ENCODE measurements at places on chromosomes 5 and 9.

- DNase-seq = no peak
These were observed 404.0 kb downstream of the TLE4 start for GRCh38 chr9:79975621-79976256.

DNA sequence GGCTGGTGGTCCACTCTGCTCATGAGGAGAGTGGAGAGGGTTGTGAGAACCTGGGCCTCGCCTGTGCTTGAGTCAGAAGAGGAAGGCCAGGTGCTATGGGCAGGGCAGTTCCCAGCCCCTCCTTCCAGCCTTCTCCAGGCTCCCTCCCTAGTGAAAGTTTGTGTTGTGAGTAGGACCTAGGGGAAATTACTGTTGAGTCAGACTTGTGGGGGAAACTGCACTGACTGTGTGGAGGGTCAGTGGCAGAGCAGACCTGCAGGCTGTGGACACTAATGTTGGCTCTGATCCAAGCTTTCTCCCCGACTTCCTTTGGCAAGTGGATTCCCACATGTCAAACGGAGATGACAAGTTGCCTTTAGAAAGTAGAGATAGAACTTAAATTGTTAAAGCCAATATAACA, 102.6 kb downstream of the ARHGAP26 start:
- DNase-seq = peak; percentile 93

GRCh38 chr9:93203026-93203717, 19.2 kb downstream of the WNK2 start:
- DNase-seq = no peak

DNA sequence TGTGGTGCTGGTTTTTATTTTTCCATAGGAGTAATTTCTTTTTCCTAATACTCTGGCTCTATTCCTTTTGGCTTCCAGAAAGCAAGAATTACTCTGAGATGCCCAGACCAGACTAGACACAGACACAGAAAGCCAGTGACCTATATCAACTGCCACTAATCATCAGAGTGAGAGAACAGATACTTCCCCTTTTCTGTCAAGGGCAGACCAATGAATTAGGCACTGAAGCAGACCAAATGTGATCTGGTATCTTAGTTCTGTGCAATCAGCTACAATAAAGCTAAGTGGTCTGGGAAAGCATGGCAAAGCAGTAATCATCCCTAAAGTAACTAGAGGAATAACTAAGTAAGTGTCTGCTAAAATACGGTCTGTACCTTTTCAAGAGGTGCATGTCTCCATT, 239.1 kb downstream of the ELAVL2 start:
- DNase-seq = no peak

- DNase-seq = no peak
These were observed 27.0 kb upstream of the PPARGC1B start for GRCh38 chr5:149702934-149703646.

DNA sequence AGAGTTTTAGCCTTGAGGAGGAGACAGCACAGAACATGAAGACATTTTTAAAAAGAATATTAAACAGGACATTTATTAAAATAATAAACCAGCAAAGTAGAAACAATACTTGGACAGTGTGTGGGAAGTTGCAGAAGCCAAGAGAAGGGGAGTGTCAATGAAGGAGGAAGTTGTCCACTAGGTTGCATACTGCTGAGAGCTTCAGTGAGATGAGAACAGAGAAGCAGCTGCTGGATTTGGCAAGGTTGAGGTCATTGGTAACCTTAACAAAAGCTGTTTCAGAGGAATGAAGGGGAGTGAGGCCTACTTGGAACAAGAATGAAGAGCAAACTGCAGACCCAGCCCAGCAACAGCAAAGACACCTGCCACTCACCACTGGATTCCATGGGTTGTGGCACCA, 11.4 kb downstream of the BHMT start:
- DNase-seq = no peak

GRCh38 chr5:33235824-33236223, 204.9 kb upstream of the TARS1 start:
- DNase-seq = no peak

GRCh38 chr9:93577975-93578682, 1.7 kb downstream of the PHF2 start:
- DNase-seq = no peak

DNA sequence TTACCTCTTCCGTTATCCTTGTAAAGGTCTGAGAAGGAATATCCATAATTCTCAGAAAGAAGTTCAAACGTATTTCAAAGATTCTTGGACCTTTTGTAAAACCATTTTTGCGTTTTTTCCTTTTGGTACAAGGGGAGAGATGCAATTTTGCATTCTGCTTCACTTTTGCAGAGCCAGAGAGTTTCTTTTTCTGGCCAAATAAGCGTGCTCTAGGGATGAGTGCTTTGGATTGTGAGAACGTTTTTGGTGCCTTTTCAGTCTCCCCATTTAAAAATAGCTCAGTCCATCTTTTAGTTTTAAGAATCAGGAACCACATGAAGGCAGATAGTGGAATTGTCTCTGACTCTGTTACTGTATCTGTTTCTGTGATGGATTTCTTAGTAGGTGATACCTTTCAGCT, 1.5 kb downstream of the ARHGAP26 start:
- DNase-seq = no peak

DNA sequence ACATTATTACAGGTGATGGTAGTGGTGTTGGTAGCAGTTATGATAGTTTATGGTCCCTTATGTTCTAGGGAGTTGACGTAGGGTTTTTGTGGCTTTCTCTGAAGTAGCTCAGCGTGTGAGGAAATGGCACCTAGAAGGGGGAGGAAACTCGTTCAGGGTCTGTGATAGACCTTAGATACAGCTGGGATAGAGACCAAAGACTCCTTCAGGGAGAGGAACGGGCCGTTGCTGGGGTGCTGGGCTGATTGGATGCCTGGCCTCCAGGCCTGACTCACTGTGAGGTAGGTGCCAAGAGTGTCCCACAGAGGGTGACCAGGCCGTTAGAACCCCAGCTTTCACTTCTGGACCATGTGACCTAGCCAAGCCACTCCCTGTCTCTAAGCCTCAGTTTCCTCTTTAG, 96.6 kb downstream of the DAB2IP start:
- no peak for DNase-seq

GRCh38 chr5:8879248-8879647, 666.6 kb downstream of the SEMA5A start:
- DNase-seq = no peak

DNA sequence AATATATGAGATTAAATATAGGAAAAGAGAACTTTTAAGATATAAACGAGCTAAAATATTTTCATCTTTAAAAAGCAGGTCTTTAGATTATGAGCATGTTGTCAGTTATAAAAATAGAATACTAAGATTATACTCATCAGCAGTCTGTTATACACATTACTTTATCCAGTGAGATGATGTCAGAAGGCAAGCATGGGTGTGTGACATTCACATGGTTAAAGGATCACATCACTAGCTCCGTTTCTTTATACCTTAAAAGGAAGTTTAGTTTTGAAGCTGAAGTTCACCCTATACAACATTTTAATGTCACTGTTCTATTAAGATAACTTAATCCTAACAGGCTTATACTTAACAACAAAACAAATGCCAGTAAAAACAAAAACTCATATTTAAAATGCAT, 59.6 kb downstream of the RICTOR start:
- no peak for DNase-seq

DNA sequence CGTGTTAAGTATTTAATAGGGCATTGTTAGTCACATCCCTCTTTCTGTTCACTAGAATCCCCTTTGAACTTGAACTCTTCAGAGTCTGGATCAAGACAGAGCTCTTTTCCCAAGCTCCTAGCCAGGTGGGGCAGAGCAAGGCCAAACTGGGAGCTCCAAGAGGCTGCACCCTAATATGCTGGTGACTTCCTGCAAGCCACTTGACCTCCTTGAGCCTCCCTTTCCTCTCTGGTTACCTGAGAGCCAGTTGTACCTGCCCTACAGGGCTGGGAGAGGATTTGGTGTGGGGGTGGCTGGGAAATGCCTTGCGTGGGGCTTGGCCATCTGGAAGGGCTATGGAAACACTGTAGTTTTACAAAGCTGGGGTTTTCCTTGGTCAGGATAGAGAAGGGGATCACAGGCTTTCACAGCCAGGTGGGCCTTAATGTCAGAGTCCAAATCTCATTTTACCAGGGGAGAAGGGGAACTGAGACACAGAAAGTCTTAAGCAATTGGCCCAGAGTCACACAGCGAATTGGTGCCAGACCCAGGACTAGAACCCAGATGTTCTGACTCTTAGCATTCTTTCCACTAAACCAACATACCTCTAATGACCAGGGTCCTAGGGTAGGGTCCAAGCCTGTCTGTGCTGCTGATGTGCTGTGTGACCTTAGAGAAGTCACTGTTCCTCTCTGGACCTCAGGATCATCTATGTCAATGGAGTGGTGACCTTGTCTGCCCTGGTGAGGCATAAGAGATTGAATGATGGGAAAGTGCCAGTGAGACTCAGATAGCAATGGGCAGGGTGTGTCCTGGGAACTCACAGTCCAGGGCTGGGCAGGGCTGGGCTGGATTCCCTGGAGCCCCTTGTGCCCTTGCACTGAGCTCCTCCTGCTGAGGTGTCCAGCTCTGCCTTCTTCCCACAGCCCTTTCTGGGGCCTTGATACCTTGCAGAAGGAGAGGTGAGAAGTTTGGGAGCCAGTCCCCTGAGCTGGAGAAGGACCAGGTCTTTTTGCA, 35.8 kb downstream of the GSN start:
- DNase-seq = no peak

- DNase-seq = no peak
These were observed 104.6 kb upstream of the IRX1 start for GRCh38 chr5:3490957-3491507.

DNA sequence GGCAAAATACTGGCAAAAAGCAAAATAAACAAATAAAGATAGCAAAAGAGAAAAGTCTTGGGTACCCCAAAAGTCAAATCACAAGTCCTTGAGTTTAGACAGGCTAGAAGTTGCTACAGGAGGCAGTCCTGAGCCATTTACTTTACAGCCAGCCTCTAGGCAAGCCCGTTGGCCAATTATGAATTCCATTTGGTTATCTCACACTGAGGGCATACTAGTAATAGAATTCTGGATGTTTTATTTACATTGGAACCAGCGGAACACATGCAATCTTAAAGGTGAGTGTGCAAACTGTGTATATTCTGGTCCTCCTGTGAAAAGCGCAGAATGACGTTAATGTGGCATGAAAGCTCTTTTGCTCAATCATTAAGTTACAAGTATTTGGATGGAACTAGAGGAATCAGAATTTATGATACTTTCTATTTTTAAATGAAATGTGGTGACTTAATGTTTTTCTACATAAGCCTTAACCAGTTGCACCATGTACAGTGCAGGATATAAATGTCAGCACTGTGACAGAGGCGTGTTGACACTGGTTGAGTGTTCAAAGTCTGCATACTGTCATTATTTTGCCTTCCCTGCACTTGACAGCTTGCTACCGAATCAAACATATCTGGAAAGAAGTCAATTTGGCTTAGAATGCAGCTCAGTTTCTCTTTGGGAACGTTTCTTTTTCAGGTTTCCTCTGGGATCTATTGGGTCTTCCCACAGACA, 7.9 kb downstream of the GDNF start:
- DNase-seq = no peak

DNA sequence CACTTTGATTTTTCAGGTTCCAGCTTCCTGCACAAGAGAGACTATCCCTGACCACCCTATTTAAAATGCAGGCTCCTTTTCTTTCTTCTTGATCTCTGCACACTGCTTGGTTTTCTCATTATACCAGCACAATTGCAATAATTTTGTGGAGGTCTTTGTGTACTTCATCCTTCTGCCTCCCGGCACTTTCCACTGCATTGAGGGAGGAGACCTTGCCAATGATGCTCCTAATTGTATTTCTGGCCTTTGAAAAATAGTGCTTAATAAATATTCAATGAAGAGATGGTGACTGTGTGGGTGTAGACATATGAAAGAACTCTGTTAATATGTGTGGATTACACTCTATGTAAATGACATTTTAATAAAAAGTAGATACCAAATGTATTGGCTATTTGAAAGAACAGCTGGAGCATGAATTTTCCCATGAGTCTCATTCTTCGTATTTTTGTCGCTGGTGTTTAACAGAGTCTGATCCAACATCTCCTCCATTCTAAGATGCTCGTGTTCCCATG, 42.1 kb downstream of the FOXI1 start:
- DNase-seq = no peak

DNA sequence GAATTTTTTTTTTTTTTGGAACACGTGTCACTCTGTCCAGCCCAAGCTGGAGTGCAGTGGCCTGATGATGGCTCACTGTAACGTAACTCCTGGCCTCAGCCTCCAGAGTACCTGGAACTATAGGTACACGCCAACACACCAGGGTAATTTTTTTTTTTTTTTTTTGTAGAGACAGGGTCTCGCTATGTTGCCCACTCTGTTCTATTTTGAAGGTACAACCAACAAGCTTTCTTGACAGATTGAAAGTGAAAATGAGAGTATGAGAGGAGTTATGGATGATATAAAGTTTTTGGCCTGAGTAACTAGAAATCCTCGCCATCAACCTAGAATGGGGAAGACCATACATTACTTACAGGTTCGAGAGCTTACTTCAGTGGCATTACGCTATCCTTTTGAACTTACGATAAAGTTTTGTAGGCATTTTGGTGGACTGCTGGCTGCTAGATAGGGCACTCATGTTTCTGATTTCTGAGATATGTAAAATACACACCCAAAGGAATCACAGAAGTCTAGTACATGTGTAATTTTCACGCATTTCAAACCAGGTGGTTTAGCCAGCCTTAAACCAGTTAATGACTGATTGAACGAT, 806 bp upstream of the CDC42SE2 start:
- DNase-seq = peak; percentile 72

- DNase-seq = peak; percentile 45
These were observed 311.3 kb downstream of the ASTN2 start for GRCh38 chr9:117103438-117104110.

- peak; percentile 13 for DNase-seq
These were observed 109.3 kb downstream of the ATPSCKMT start for GRCh38 chr5:10140195-10140973.

DNA sequence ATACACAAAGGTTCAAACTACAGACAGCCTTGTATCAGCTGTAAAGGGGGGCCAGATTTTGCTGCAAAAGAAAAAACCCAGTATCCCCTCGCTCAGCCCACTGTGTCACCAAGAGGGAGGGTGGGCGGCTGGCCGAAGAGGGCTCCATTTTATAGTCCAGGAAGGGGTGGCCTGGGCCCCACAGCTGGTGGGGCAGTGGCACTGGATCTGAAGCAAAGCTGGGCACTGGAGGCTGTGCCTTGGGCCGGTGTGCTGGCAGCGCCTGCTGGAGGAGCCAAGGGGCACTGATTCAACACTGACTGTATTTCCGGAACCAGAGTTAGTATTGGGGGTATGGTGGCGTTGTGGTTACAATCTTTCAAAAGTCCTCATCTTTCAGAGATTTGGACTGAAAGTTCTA, 9.1 kb downstream of the BRD3 start:
- DNase-seq = no peak

GRCh38 chr5:82811490-82811889, 265.7 kb downstream of the TMEM167A start:
- no peak for DNase-seq

- DNase-seq = no peak
These were observed 11.3 kb upstream of the ANGPTL2 start for GRCh38 chr9:127133739-127134167.

Measured in SW480 (cell line).